ENCODE measurements at places on chromosomes 6 and 20. TPM values are rescaled to one million over a fixed set of nuclear protein-coding genes. Genes with fewer than 3 reads are reported as not detected.

- no peaks in the 10 kb centered on the region for H3K4me1 ChIP-seq
- no peaks in the 10 kb centered on the region for H3K27me3 ChIP-seq
- no peak overlapping the region for H3K27ac ChIP-seq
- DNase-seq = no peak
- no peak overlapping the region for H3K4me3 ChIP-seq
Observed at GRCh38 chr20:9927224-9927623, 88.3 kb upstream of the PAK5 start.

DNA sequence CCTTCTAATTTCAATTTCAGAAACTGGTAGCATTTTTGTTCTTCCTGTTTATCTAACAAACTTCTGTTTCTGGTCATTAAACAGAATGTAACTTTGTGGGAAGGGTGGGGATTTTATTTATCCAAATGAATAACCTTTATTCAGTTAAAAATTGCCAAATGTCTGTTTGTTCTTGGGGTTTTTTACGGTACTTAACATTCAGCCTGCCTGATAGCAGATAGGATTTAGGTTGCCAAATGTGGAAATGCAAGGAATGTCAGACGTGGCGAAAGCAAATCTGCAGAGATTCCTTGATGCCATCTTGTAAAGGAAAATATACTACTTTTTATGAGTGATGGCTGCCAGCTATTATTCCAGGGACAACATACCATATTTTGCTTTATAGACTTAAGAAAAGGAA is 95.7 kb downstream of the LYRM2 start:
- no peaks in the 10 kb centered on the region for H3K27me3 ChIP-seq
- no peak overlapping the region for H3K27ac ChIP-seq
- no peaks in the 10 kb centered on the region for H3K36me3 ChIP-seq
- no peak overlapping the region for H3K4me3 ChIP-seq
- no peaks in the 10 kb centered on the region for H3K4me1 ChIP-seq
- no peak for DNase-seq

DNA sequence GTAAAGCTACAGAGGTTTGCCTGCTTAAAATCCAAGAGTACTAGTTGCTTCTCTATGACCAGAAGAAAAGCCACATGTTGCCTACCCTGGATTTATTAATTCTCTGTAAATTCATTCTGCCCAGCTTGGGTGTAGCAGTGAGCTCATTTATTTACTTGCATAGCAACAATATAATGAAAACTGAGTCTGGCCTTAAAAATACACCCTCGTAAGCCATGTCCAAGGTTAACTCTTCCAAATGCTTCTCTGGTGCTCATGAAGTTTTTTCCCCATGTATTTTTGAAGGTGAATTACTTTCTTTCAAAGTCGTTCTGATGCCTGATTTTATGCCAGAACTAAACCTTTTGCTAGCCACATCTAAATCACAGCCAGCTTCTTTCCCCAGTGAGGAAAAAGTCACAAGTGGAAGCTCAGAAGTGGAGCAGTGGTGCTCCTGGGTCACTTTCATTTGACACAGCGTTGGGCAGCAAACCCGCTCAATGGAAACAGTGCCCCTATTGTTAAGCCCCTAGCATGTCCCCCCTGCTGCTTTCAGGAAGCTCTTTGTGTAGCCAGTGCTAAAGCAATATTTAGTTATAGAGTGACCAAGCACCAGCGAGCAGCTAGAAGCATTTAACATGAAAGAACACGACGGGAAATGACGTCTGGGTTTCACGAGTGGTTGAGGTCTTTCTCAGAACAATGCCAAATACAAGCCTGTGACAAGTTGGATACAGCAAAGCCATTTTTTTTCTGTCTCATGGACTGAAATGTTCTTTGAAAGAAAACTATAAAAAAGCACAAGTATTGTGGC is 29.8 kb downstream of the NEDD9 start:
- DNase-seq = no peak
- peaks cover 8% of the 10 kb centered on the region for H3K4me1 ChIP-seq
- no peaks in the 10 kb centered on the region for H3K27me3 ChIP-seq
- H3K36me3 ChIP-seq = no peaks in the 10 kb centered on the region
- no peak overlapping the region for H3K27ac ChIP-seq

- no peak for DNase-seq
- no peak overlapping the region for H3K4me3 ChIP-seq
- H3K27me3 ChIP-seq = no peaks in the 10 kb centered on the region
Observed at GRCh38 chr6:127190552-127190951, 72.1 kb downstream of the RSPO3 start.

DNA sequence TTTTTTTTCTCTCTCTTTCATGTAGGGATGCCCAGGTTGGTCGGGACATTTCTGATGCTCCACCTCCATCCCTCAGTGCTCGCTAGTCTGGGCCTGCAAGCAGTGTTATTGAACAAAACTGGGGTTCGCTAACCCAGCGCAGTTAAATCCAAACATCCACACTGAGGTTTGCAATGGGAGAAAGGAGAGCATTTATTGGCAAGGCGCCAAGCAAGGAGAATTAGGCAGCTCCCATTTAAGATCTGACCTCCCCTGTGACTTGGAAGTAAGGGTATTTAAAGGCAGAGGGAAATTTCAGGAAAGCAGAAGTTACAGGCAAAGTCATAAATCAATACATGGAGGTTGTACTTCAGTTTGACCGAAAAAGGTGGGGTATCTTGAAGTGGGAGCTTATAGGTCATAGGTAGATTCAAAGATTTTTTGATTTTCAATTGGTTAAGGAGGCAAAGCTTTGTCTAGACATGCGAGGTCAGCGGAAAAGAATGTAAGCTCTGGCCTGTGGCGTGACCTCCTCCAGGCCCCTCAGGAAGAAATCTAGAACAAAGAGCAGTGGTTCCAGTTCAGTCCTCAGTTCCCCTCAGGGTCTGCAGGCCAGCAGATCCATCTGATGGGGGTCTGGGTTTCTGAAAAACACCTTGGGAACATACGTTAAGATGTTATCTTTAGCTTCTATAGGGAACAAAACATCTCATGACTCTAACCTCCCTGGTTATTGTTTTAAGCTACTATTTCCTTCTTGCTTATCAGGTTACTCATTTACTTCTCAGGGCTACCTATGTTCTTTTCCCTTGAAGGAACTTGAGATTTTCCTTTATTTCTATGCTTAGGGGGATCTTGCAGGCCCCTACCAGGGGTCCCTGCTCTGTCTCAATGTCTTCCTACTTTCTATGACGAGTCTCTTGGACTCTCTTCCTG is 66.0 kb upstream of the KIF16B start:
- H3K27me3 ChIP-seq = no peaks in the 10 kb centered on the region
- H3K36me3 ChIP-seq = no peaks in the 10 kb centered on the region
- no peak overlapping the region for H3K27ac ChIP-seq

GRCh38 chr20:58651946-58652605 is 993 bp downstream of the STX16 start:
- H3K36me3 ChIP-seq = no peaks in the 10 kb centered on the region
- H3K4me1 ChIP-seq = peaks cover 8% of the 10 kb centered on the region
- no peaks in the 10 kb centered on the region for H3K27me3 ChIP-seq

DNA sequence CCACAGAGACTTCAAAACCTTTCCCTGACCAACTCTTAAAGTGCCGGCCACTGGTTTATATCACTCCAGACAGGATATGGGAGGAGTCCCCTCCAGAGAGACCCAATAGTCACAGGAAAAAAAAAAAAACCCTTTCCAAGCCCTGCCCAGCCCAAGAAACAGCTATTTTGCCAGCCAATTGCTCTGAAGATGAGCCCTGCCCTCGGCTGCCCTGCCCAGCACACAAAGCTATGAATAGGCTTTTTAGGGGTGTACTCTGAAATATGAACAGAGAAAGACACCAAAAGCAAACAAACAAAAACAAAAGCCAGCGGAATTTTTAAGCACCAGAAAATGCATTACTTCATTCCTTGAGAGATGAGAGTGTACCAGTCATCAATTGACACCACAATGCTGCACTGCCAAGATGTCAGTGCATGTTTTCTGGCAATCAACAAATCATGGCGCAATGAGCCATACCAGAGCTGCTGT is 275.1 kb downstream of the C6orf118 start:
- no peak overlapping the region for H3K4me3 ChIP-seq
- no peaks in the 10 kb centered on the region for H3K27me3 ChIP-seq
- H3K4me1 ChIP-seq = no peaks in the 10 kb centered on the region
- no peak for DNase-seq

DNA sequence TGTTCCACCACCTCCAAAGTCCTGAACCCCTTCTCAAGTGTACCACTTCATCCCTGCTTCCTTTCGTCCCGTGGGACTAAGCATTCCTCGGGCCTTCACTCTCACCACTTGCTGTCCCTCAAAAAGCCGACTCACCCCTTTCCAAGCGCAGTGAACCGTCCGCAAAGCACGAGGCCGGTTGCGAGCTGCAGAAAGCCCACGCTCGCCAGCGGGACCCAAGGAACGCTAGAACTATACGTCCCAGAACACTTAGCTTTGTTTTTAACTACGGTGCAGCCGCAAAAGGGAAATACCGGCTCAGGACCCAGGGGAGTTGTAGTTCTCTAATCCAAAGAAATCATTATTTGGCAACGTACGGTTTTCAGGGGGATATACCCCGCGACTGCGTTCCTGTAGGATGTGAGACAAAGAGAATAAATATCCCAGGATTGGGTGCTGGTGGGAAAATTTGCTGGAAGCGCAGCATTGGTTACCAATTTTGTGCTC is 416 bp upstream of the POLR1H start:
- peak overlapping the region; percentile 83 for H3K27ac ChIP-seq
- peak; percentile 45 for DNase-seq
- peaks cover 7% of the 10 kb centered on the region for H3K4me1 ChIP-seq
- H3K36me3 ChIP-seq = no peaks in the 10 kb centered on the region

DNA sequence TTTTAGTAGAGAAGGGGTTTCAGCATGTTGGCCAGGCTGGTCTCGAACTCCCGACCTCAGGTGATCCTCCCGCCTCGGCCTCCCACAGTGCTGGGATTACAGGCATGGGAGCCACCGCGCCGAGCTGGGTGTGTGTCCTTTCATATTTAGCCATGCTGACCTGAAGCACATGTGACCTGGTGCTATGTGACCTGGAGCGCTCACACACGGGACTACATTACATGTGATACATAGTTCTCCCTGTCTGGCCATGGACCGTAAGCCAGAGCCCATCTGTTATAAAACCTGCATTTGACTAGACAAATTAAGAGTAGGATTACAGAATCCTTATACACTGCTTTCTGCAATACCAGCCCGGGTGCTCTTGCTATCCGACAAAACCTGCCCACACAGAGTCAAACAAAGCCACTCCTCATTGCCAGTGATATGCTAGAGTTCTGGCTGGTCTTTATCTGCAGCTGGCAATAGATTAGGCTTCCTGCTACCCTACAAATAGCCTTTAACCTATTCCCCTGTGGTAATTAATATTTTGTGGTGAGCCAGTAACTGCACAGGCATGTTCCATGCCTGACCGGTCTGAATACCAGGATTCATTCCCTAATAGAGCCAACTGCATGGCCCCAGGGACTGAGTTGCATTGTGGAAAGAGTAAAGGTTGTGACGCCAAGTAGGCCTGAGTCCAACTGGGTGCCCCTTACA is 26.3 kb upstream of the FAM50B start:
- no peak for DNase-seq
- H3K4me1 ChIP-seq = no peaks in the 10 kb centered on the region
- no peak overlapping the region for H3K4me3 ChIP-seq
- H3K27ac ChIP-seq = no peak overlapping the region
- no peaks in the 10 kb centered on the region for H3K36me3 ChIP-seq

DNA sequence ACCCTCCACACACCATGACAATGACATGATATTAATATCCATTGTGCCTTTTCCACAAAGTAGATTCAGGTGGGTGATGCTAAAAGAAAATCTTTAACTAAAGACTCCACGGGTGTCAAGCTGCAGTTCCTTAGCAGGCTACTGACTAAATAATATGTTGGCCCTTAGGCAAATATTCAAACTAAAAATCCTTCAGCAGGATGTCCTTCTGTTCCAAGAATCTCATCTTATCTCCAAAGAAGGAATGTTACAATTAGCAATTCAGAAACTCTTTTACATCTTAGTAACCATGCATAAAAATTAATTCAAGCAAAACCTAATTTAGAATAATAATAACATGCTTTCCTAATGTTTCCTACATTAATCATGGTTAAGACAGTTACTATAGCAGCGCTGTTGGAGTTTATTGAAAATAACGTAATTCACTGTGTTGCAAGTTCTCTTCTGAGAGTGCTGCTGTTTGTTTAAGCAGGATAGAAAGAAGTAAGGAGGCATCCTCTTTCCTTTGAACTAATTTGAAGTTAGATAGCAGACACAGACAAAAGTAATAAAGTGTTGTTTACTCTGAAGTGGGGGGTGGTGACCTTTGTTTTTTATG is 414.8 kb upstream of the CDH4 start:
- H3K27ac ChIP-seq = no peak overlapping the region
- H3K27me3 ChIP-seq = no peaks in the 10 kb centered on the region
- no peaks in the 10 kb centered on the region for H3K36me3 ChIP-seq
- H3K4me1 ChIP-seq = no peaks in the 10 kb centered on the region
- H3K4me3 ChIP-seq = no peak overlapping the region
- no peak for DNase-seq

DNA sequence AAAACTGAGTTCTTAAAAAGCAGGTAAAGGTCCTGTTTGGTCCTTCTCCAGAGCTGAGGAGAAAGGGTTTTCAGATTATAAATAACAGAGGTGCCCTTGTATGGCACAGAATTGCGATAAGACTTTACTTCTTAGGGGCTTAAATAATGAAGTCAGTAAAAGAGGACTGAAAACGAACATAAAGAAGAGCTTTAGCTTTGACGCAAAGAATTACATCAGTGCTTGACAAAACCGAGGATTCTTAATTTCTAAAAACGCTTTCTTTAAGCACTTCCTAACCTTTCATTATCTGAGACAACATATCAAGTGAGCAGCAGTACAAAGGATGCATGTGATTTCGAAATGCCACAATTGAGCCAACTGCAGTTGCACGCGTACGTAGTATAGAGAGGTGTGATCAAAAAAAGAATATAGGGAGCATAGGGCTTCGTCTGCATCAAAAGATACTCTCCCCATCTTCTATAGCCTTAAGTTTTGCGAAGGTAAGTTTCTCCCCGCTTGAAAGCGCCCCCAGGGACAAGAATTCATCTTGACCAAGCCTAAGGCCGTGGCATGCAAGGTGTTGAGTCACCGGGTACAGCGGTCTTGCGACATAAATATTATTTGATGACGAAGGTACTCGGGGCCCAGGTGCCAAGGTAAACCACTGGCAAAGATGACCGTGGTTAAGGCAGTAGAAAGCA is 778 bp upstream of the LOC128125822 start:
- no peaks in the 10 kb centered on the region for H3K4me1 ChIP-seq
- peak overlapping the region; percentile 99 for H3K27ac ChIP-seq
- no peaks in the 10 kb centered on the region for H3K36me3 ChIP-seq
- peak overlapping the region; percentile 37 for H3K4me3 ChIP-seq
- H3K27me3 ChIP-seq = no peaks in the 10 kb centered on the region

- H3K27ac ChIP-seq = no peak overlapping the region
- H3K27me3 ChIP-seq = no peaks in the 10 kb centered on the region
- H3K4me1 ChIP-seq = no peaks in the 10 kb centered on the region
- DNase-seq = no peak
Observed at GRCh38 chr6:134114918-134115714, 62.7 kb upstream of the SLC2A12 start.

The C20orf202 gene
- 0.19 TPM for total RNA-seq

The TEAD3 gene
- total RNA-seq = 24.5 TPM

The HMGCLL1 gene
- 0.52 TPM for total RNA-seq

The BPIFA2 gene
- total RNA-seq = not detected

The SNX3 gene
- 143 TPM for total RNA-seq

The KDM1B gene
- 43.5 TPM for total RNA-seq

The MEP1A gene
- 38.0 TPM for total RNA-seq

The IP6K3 gene
- 0.17 TPM for total RNA-seq
